ENCODE measurements at places on chromosomes 7 and 10.

- DNase-seq = no peak
These were observed 6.9 kb upstream of the ATP6V0E2 start for GRCh38 chr7:149866779-149867447.

DNA sequence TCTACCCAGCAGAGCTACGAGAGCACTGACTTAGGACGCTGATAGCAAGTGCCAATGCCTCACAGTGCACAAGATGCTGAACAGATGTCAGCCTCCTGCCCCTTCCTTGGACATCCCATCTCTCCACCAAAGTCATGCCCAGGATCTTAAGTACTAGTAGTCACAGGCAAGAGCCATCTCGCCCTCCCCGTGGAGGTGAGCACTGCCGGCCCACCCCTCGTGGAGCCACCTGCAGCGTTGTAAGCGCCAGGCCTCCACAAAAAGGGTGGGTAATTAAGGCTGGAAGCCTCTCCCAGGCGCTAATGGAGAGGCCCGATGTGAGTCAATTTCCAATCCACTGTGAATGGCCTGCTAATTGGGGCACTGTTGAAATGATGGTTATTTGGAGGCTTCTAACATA is 156.2 kb downstream of the GRID1 start:
- DNase-seq = peak; percentile 69

DNA sequence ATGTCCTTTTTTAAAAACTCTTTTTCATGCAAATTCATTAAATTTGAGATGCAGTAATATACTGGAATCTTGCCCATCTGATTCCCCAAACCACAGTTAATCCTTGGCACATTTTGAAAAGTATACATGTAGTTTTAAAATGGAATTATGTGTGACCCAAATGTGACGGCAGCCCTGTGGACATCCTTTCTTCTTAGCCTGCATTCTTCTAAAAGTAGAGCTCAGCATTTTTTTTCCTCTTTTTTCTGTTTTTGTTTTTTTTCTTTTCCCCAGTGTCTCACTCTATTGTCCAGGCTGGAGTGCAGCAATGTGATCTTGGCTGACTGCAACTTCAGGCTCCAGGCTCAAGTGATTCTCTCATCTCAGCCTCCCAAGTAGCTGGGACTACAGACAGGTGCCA is 338.9 kb downstream of the GALNT17 start:
- no peak for DNase-seq

GRCh38 chr10:86229376-86229775 is 137.2 kb downstream of the GRID1 start:
- DNase-seq = no peak

- no peak for DNase-seq
These were observed 32.7 kb downstream of the SEM1 start for GRCh38 chr7:96676919-96677318.

GRCh38 chr10:6593241-6593671 is 13.2 kb upstream of the PRKCQ start:
- DNase-seq = no peak

DNA sequence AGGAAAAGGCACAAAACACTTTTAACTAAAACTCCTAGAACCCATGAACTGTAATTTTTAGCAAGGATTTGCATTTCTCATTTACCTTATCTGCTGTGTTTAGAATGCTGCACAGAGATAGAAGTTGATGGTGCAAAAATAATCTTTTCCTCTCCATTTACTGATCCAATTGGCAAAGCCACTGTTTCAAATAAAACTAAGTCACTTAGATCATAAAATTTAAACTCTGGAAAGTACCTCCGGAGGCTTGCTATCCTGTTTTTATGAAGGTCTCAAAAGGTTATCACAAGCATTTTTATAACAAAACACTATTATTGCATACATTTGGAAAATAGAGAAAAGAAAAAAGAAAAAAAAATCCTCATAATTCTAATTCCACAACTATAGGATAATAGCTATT is 7.6 kb downstream of the CPA2 start:
- no peak for DNase-seq

DNA sequence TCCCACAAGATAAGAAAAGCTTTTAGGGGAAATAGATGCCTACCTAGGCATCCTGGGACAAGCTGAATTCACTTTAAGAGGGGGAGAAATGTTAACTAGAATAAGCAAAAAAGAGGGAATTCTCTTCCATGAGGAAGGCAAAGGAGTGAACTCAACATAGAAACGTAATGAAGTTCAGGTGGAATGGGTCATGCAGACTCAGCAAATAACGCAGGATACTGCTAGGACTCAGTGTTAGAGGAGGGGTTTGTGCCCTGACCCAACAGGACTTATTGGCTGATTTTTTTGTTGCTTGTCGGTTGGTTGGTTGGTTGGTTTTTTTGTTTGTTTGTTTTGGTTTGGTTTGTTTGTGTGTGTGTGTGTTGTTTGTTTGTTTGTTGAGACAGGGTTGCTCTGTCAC is 9.3 kb downstream of the OR2A14 start:
- no peak for DNase-seq
